ENCODE measurements at places on chromosomes 13 and 19.

- peak; percentile 50 for DNase-seq
Measured at GRCh38 chr19:30450835-30451321, 78.7 kb downstream of the ZNF536 start.

DNA sequence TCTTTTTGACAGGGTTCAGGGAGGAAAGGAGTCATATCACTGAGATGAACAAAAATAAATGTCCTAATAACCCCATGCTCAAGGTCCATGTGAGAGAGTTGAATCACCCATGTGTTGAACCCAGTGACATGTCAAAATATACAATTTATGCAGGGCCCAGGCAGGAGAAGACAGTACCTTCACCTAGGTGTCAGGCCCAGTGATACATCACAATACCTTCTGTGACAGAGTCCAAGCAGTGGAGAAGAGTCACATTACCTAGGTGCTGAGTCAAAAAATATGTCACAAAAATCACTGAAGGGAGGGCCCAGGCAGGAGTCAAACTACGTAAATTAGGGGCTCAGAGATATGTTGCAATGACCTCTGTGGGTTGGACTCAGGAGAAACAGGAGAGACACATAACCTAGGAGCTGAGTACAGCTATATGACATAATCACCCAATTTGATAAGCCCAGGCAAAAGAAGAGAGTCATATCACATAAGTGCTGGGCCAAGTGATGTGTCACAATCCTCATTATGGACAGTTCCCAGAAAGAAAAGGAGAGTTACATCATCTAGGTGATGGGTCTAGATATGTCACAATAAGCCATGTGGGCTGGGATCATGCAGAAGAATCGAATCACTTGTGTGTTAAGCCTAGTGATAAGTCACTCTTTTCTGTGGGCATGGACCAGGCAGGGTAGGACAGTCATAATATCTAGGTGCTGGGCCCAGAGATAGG is 13.8 kb upstream of the ZNF724 start:
- peak; percentile 16 for DNase-seq

GRCh38 chr13:94129490-94129894 is 350.0 kb downstream of the DCT start:
- DNase-seq: no peak

GRCh38 chr13:60146471-60146870 is 17.3 kb downstream of the DIAPH3 start:
- no peak for DNase-seq

DNA sequence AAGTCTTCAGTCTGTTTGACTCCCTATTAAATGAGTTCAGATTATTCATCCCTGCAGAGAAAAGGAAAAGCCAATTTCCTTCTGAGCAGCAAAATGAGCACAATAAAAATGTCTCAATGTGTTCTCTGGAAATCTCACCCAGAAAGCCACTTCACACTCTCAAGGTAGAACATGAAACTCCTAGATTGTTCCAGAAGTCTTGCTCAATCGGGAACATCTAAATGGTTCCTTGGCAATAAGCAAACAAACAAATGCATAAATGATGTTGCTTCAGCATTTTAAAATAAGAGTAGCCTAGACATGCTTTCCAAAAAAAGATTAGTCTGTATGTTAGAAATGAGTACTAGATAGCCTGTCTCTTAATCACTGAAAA is 59.7 kb upstream of the TNFRSF19 start:
- DNase-seq: peak; percentile 81

DNA sequence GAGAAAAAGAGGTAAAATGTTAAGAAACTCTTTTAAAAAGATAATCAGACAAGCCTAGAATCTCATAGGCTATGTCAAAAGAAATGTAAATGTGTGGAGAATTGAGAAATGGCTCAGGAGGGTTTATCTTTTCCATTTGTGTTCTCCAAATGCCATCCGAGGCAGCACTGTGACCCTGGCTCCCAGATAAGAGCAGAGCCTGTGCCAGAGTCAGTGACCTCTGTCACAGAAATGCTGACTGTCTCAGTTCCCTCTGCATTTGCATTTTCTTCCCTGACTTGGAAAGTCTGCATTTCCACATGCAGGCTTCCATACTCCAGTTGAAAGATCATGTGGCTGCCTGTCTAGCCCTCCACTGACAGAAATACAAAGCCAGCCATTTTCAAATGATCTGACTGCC is 42.0 kb downstream of the SERTM1 start:
- no peak for DNase-seq

GRCh38 chr19:39030854-39031367 is 1.4 kb downstream of the FBXO27 start:
- no peak for DNase-seq

GRCh38 chr13:68009546-68009945 is 779.4 kb upstream of the PCDH9 start:
- DNase-seq: no peak

Measured in GM23248 (cell line).